CD8-positive, alpha-beta memory T cell (primary cell): ENCODE measurements at places on chromosomes 4 and X. TPM values are rescaled to one million over a fixed set of nuclear protein-coding genes. Genes with fewer than 3 reads are reported as not detected.

DNA sequence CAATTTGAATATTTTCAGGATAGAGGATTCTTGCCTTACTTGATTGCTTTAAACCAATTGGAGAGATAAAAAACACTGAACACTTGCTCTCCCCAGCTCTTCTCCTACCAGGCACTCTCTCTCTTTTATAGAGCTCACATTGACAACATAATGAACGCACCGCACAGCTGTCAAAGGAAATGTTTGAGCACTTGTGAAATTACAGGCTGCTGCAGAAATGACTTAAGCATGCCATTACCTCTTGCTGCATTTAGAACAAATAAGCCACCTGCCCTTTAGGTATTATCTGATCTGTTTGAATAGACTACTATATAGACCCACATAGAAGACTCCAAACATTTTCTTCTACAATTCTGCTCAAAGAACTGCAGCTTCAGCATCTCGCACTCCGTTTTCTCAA, 227.7 kb downstream of the C4orf33 start:
- DNase-seq: no peak

DNA sequence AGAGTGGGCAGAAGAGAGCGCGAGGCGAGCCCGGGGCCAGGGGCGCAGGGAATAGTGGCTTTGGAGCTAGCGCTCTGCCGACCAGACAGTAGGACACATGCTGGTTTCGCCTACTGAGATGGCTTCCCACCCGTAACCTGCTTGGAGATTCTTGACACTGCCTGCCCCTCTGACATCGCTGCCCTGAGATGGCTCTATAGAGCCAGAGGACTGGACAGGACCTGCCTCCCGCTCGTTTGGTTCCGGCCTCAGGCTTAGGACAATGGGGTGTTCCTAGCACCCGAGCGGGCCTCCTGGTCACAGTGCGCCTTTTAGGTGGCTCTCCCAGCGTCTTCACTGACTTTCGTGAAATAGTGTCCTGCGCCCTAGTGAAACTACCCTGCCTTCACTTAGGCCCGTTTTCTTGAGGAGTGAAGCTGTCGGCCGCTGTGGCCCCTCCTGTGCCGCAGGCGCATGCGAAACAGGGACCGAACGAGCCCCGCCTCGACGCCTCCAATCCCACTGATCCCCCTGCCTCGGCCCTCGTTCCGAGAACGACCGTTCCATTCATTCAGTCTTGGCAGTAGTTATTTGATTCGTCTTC, 608 bp downstream of the TAF1 start:
- DNase-seq: peak; percentile 3

- DNase-seq: no peak
Measured at GRCh38 chrX:49139713-49140112, 16.2 kb upstream of the GPKOW start.

DNA sequence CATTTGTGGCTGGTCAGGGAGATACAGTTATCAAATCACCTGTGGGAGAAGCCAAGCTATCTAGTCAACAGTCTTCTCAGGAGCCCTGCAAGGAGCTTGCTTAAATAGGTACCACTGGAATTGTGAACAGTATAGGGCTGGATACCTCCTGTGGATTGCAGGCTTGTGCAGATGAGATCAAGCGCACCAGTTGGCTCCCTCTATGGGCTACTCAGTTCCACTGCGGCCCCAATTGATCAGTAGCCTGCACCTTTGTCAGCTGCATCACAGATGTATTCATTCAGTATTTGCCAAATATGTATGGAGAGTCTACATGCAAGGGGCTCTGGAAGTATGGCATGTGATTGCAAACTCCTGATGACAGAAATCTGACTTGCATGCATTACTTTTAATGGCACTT, 28.6 kb downstream of the TEX13A start:
- no peak for DNase-seq

GRCh38 chr4:163665521-163666331, 171.2 kb downstream of the TMA16 start:
- no peak for DNase-seq

Gene POU3F4
- total RNA-seq: not detected

DNA sequence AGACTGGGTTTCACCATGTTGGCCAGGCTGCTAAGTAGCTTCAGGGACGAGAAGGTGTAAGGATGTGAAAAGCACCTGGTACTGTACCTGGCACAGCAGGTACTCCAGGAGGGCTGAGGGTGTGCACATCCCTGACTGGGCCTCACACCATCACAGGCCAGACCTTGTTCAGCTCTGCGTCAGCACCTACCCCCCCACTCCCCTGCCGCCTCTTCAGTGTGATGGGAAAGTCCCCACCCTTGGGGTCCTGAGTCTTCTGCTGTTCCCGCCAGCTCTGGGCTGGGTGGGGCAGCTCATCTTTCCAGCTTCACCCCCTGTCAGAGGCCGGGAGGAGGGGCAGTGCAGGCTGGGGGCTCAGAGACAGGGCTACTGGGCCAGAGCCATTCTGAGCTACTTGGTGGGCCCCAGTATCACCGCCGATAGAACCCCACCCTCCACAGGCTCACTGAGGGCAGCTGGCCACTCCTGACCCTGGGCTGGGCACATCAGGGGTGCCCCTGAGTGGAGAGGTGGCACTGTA, 6.7 kb upstream of the SH3BP2 start:
- DNase-seq: peak; percentile 57

- DNase-seq: no peak
Measured at GRCh38 chr4:55830716-55831115, 11.1 kb downstream of the EXOC1L start.

GRCh38 chr4:156815717-156816359, 155.8 kb downstream of the PDGFC start:
- no peak for DNase-seq

GRCh38 chrX:118534716-118535493, 39.3 kb downstream of the DOCK11 start:
- DNase-seq: no peak

Gene SHOX
- total RNA-seq: not detected

GRCh38 chr4:84565951-84566350, 17.0 kb upstream of the CDS1 start:
- no peak for DNase-seq

GRCh38 chrX:36528661-36529060, 479.5 kb upstream of the FAM47C start:
- no peak for DNase-seq

DNA sequence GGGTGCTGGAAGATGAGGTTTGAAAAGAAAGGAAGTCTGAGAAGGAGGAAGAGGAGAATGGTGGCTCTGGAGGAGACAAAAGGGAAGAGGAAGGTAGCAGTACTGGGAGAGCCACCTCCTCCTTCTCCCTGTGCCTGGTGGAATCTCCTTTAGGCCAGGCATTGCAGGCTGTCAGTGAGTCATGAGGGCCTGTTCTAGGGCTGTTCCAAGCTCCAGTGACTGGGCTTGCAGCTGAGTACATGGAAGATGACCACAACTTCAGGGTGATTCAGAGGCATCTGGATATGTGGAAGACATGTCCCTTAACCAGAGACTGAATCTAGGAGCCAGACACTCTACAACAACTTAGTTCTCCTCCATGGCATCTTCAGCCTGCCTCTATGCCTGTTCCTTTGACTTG, 107.8 kb downstream of the EFNB1 start:
- DNase-seq: no peak

Gene PCDH10
- not detected for total RNA-seq

Gene ADH5
- 113 TPM for total RNA-seq

- DNase-seq: no peak
Measured at GRCh38 chr4:153822316-153822715, 33.4 kb upstream of the SFRP2 start.

GRCh38 chr4:182700362-182701160, 216.6 kb downstream of the DCTD start:
- DNase-seq: no peak

Gene ZNF630
- 1.6 TPM for total RNA-seq

- no peak for DNase-seq
Measured at GRCh38 chr4:54402880-54403480, 173.9 kb downstream of the PDGFRA start.
